NCI-H1436 (cell line): ENCODE measurements at places on chromosomes 5 and 9.

DNA sequence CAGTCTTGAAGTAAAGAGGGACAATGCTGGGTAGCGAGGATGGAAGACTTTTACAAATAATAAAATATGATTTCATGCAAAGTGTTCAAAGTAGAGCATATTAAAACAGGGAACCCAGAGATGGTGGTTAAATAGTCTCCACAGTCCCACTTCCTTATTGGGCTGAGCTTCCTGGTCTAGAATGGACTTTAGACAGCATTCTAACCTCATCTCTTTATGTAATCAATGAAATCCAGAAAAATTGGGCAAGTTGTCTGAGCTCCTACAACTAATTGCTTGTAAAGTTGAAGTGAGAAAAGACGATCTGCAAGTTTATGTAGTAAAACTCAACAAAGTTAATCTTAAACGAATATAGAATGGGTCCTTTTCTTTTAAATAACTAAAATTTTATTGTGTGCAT is 328.9 kb downstream of the PJA2 start:
- DNase-seq = no peak

DNA sequence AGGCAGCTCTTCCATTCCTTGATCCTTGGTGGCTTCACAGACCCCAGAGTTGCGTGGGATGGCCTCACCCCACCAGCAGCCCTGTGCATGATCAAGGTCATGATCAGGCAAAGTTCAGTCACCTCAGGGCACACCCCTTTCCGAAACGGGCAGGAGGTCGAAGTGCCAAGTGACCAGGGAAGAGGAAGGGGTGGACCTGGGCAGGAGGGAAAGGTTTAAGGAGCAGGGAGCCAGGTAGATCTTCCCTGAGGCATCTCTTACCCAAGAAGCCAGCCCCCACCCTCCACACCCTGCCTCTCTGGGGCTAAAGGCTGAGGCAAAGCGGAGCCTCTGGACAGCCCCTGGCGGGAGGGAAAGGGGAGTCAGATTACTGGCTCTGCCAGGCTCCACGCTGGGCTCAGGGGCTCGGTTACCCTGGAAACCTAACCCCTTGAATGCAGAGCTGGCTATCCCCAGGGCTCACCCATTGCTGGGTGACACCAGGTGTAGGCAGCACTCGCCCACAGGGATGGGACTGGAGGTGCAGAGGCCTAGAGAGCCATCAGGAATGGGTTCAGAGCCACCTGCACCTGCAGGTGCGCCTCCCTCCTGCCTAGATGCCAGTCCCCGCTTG is 3.6 kb downstream of the MGAT4B start:
- peak; percentile 61 for DNase-seq

DNA sequence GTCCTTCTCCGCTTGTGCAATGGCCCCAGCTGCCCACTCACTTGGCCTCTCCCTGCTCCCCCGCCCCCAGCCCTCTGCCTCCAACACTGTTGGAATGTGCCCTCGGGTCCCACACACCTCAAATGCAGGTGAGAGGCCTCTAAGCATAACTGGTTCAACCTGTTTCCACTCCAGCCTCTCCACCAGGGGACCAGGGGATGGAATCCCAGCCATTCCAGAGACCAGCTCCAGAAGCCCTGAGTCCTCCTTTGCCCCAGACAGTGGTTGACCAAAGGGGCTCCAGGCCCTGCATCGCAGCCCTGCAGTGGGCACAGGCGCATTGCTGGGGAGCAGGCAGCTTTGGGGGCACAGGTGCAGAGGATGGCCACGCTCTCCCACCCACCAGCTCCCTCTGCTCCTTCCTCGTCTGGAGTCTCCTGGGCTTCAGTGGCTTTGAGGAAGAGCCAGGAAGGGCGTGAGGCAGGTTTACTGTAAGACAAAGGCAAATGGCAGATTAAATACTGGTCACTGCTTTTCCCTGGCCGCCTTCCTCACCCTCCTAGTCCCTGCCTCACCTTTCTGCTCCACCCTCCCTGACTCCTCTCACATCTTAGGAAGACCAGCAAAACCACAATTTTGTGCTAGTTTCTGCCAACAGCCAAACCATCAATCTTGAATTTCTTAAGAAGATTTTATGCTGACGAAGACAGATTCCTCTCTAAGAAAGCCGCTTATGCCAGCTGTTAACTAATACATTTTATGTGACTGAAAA is 29.1 kb upstream of the IRX2 start:
- no peak for DNase-seq

GRCh38 chr5:53397845-53398244 is 82.6 kb upstream of the FST start:
- DNase-seq = no peak

GRCh38 chr5:76274571-76274970 is 128.5 kb upstream of the IQGAP2 start:
- no peak for DNase-seq

GRCh38 chr9:121754655-121755436 is 103.4 kb downstream of the DAB2IP start:
- no peak for DNase-seq

DNA sequence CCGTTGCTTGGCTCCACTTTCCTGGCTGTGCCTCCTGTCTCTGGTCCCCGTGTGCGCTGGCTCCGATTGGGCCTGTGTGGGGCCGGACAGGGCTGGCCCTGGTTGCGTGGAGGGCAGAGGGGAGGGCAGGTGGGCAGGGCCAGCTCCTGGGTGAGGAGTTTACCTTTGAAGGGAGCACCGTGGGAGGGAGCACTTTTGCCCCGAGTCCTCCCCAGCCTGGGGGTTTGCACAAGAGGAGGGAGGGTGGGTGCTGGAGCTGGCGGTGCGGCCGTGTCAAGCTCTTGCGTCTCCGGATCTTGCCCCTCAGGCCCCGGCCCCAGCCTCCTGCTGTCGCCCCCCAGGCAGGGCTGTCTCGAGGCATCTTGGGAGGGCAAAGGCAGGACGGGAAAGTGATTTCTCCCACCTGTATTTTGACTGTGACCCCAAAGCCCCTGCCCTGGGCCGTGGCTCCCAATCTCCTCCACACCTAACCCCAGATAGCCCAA is 48.3 kb upstream of the EXOC3 start:
- no peak for DNase-seq

DNA sequence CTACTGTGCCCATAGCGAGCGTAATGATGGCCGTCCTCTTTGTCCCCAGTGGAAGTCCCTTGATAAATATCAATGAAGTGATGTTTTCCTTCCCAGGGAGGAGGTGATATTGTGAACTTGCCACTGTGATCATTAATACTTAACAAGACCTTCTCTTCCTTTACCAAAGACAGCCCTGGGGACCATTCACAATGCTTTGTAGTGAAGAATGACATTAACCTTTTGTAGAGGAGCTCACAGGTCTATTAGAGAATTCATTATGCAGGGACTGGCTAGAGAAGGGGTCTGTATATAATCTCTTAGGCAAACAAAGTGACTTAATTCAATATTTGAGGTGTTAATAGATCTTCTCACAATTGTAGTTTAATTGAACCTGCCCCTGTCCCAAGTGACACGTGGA is 452.9 kb upstream of the DMAC1 start:
- no peak for DNase-seq

DNA sequence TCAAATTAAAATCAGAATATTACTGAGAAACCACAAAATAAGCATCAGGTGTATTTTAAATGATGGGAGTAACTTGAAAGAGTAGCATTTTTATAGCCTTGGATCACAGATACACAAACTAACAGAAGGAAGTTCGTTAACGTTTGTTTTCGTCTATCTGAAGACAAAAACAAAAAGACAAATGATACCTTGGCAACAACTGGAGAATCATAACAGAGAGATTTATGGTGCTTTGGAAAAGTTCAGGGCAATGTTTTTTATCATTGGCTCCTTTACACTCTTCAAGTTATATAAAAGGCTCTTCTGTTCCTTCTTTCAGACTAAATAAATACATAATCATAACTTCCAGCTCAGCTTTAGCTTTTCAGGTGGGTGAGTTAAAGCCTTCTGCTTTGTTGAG is 128.1 kb upstream of the VLDLR start:
- no peak for DNase-seq
